ENCODE measurements at places on chromosomes 7 and 10.

GRCh38 chr10:50216894-50217293, 34.4 kb downstream of the ASAH2 start:
- no peak for DNase-seq

GRCh38 chr7:128356546-128357216, 4.8 kb downstream of the PRRT4 start:
- DNase-seq, result no peak

DNA sequence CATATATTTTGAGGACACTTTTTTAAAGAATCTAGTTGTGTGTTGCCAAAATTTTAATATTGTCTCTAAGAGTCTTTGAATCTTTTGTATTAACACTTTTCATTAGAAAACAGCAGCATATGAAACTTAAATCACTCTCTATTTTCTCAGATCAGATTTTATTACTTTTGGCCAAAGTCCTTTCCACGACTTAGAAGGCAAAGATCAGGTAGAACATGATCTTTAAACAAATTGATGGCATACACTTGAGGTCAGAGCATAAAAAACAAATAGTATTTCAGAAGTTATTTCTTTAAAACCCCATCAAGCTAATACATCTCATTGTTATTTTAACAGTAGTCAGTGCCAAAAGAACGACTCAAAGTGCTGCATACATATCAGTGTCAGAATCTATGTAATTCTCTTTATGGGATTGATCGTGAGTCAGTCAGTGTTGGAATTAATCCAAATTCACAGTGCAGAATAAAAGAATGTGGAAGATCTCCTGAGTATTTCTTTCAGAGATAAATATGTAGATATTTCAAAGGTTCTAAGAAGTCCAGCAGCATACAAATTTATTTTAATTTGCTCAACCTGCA, 9.6 kb upstream of the AGMO start:
- DNase-seq, result no peak

DNA sequence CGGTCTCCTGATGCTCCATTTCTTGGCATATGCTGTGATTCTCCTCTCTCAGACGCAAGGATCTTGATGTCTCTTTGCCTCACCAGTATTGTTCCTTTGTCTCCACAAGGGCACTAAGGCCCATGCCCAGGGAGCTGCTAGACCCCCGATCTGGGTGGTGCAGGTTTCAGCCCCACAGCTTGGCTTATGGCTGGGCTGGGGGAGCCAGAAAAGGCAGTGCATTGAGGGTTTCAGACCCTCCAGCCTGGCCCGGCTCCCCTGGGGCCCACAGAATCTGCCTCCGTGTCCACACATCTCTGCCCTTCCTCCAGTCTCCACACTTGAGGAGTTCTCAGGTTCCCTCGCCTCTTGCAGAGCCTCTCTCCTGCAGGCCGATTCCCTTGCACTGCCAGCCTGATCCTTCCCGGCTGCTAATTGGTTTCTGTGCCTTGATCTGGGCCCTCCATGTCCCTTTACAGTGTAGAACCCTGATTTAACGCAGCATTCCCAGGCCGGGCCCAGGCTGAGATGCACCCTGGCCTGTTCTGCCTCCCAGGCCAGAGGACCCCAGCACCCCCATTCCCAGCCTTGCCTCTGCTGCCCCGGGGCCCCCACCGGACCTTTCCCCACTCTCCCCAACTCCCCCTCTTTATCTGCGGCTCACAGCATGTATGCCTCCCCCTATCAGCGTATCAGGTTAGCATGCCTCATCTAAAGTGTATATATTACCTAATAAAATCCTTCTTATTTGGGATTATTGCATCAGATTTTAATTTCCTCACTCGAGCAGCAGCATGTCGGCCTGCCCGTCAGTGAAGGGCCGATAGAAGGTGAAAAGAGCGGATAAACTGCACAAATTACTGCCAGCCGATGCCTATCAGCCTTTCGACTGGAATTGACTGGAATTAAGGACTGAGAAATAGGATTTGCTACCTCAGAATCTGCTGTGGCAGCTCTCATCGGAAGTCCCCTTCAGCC, 145.7 kb downstream of the C10orf105 start:
- no peak for DNase-seq

DNA sequence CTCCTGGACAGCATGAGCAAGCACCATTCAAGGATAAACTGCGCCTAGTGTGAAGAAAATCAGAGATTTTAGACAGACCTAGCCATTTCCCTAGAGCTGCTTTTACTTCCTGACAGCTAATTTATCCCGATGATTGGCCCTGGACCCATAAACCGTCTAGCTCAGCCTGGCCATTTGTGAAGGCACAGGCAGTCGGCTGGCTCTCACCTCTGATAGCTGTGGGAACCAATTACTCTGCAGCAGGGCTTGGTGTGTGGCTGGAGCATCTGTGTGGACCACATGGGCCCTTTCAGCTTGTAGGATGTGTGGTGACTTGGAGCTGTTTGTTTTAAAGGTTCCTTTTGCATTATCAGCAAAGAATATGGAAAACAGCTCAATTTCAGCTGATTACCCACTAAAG, 111.1 kb upstream of the NPY start:
- no peak for DNase-seq

- DNase-seq, result no peak
Measured at GRCh38 chr7:66152371-66153191, 37.9 kb downstream of the CRCP start.

DNA sequence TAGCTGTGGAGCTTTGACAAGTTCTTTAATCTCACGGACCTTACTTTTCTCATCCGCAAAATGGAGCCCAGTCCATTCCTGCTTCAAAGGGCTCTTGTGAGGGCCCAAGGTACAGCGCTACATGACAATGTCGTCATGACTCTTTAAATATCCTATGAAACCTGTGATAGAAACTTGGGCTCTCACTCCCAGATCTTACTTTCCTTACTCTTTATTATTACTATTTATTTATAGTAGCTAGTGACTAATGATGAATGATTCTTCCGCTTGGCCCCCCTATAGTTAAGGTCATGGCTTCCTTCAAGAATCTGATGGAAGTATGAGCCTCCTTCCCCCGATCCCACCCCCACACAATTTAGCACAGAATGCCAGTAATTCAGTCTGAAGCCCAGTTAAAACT, 41.9 kb downstream of the RBM20 start:
- no peak for DNase-seq

GRCh38 chr7:42573881-42574672, 337.1 kb upstream of the GLI3 start:
- DNase-seq, result no peak

DNA sequence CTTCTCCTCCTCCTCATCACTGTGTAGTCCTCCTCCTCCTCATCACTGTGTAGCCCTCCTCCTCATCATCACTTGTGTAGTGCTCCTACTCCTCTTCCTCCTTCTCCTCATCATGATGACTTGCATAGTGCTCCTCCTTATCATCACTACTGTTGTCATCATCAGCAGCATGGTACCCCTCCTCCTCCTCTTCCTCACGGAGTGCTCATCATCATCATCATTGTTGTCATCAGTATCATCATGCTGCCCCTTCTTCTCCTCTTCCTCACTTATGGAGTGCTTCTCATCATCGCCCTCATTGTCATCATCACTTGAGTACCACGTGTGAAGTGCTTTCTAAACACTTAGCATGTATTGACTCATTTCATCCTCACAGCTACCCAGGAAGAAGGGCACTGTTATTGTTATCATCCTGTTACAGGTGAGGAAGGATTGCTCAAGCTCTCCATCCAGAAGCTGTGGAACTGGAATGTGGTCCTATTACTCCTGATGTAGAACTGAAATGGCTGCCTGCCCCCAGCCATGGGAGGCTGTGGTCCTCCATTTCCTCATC, 122.8 kb upstream of the SHH start:
- DNase-seq, result no peak

DNA sequence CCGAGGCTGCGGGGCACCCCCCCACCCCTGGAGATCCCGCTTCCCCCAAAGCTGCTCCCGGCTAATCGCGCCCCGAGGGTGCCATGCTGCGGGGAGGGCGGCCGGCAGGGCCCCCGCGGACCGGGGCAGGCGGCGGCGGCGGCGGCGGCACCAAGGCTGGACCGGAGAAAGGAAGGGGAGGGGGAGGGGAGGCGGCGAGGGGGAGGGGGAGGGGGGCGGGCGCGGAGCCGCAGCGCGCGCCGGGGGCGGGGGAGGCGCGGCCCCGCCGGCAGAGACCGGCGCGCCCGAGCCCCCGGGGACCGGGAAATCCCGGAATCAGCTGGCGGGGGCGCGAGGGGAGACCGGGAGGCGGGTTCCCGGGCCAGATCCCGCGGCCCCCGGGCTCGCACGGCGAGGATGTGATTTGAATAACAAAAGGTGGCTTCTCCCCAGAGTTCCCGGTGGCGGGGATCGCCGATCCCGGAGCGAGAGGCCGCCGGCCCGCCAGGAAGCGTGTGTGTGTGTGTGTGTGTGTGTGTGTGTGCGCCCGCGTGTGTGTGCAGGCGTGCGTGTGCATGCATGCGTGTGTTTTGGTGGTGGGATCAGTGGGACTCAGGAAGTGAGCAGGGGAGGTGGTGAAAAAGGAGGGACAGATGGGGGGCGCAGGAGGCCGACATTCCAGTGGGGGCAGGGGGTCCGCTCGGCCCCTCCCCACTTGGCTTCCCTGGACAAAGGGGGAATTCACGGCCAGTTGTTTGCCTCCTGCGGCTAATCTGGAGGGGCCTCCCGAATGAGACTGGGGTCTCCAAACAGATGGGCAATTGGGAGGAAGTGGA, 99.5 kb downstream of the HIP1 start:
- no peak for DNase-seq

GRCh38 chr10:95287281-95287680, 3.5 kb downstream of the PDLIM1 start:
- no peak for DNase-seq

DNA sequence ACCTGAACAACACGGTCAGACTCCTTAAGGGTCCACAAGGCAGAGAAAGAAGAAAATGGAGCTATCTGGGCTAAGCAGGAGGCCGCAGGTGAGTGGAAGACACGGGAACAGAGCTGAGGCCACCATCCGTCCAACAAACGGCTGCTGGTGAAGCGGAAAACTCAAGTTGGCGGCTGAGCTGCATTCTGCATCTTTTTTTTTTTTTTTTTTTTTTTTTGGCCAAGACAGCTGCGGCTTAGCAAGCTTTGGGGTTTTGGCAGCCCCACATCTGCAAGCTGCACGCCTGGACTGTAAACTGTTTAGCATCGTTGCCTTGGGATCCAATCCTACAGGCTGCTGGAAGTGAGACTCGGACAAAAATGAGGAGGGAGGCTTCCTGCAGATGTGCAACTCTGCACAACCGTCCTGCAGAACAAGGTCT, 37.4 kb downstream of the RGS10 start:
- peak; percentile 4 for DNase-seq

GRCh38 chr10:129962031-129962871, 1.8 kb downstream of the EBF3 start:
- no peak for DNase-seq

GRCh38 chr10:78905957-78906308, 162.8 kb upstream of the ZMIZ1 start:
- no peak for DNase-seq

- no peak for DNase-seq
Measured at GRCh38 chr10:44990302-44990655, 10.4 kb upstream of the ZNF22 start.

GRCh38 chr7:129989466-129989865, 36.7 kb upstream of the UBE2H start:
- DNase-seq, result peak; percentile 9

- no peak for DNase-seq
Measured at GRCh38 chr7:81743665-81744064, 26.2 kb downstream of the HGF start.

- DNase-seq, result no peak
Measured at GRCh38 chr10:112052166-112052565, 131.4 kb downstream of the GPAM start.

DNA sequence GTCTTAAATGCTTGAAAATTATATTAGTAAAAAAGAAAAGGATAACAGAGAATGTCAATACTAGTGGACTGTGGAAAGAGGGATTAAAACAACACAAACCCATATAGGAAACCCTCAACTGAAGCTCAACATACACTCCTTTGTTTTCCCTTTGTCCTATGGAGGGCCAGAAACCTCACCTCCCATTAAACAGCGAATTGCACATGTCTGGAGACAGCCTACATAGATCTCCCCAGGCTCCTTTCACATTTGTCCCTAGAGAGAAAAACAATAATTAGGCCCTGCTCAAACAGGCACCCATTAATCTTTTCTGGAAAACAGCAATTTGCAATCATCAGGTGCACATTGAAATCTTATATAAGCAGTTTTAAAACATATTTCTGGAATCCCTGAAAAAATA, 87.6 kb upstream of the SEMA3D start:
- no peak for DNase-seq

GRCh38 chr10:118531105-118531852, 64.2 kb downstream of the PRLHR start:
- DNase-seq, result no peak

GRCh38 chr7:1322240-1323110, 89.8 kb downstream of the UNCX start:
- DNase-seq, result no peak

- DNase-seq, result no peak
Measured at GRCh38 chr7:35747611-35748010, 52.7 kb upstream of the HERPUD2 start.

DNA sequence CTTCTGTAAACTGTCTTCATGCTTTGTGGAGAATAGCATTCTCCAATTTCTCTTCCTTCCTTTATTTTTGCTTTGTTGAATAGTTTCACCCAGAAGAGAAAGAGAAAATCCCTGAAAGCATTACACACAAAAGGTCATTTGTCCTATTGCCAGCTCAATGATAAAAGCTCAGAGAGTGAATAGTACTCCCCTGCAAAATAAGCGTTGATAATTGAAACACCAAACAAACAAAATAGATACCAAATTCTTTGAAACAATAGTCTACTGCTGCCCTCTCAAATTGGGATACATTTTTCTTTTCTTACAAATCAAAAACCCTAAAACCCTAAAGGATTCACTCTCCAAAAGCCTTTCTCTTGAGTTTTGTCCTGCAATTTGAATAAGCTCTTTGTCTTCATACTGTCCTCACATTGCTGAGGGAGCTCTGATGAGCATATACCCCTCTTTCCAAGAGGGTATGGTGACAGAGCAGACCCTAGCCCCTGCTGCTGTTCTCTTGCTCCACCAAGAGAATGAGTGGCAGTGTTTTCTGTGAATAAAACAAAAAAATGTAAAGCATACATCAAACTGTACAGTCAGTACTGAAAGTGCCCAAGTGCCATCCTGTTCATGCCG, 134.4 kb downstream of the CSTF2T start:
- DNase-seq, result no peak

GRCh38 chr7:96949766-96950165, 55.6 kb upstream of the DLX6 start:
- DNase-seq, result no peak

GRCh38 chr10:88966797-88967196, 14.2 kb upstream of the ACTA2 start:
- no peak for DNase-seq

Data from effector CD8-positive, alpha-beta T cell (primary cell).